ENCODE measurements at places on chromosomes 6 and 20.

- no peak for DNase-seq
Observed at GRCh38 chr20:35561671-35562070, 19.8 kb downstream of the ERGIC3 start.

- DNase-seq = no peak
Observed at GRCh38 chr6:3715285-3715684, 36.2 kb downstream of the PXDC1 start.

DNA sequence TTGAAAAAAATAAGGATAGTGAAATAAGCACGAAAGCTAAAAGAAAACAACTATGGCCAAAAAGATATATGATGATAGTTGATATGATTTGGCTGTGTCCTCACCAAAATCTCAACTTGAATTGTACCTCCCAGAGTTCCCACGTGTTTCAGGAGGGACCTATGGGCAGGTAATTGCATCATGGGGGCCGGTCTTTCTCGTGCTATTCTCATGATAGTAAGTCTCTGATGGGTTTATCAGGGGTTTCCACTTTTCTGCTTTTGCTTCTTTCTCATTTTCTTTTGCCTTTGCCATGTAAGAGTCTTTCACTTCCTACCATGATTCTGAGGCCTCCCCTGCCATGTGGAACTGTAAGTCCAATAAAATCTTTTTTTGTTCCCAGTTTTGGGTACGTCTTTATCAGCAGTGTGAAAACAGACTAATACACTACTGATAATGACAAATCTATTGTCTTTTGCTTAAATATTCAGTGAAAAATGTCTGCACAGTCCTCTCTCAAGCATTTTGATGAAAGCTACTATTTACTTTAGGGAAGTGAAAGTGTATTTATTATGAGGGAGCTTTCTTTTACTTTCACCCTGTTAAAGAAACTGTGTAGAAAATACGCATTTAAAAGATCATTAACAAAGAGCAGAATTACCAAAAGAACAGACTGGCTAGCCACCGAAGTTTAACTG lies 389.1 kb downstream of the HTR1B start:
- DNase-seq = no peak

GRCh38 chr20:51622004-51622874 lies 79.7 kb upstream of the NFATC2 start:
- DNase-seq = no peak

DNA sequence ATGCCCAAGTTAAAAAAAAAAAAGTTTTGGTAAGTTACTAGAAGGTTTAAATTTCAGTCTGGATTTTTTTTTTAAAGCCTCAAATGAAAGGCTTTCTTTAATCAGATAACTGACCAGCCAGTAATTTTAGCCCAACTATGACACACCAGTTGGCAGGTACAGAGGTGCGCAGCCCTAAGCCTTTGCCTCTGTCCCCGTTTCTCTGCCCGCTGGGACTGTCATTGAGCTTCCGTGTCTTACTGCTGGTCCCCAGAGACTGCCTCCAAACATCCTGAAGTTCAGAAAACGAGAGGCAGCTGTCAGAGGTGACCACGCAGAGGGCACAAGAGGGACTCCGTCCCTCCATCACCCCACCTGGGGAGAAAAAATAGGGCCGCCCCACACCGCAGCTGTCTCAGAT lies 118.2 kb downstream of the RPS12 start:
- DNase-seq = no peak

DNA sequence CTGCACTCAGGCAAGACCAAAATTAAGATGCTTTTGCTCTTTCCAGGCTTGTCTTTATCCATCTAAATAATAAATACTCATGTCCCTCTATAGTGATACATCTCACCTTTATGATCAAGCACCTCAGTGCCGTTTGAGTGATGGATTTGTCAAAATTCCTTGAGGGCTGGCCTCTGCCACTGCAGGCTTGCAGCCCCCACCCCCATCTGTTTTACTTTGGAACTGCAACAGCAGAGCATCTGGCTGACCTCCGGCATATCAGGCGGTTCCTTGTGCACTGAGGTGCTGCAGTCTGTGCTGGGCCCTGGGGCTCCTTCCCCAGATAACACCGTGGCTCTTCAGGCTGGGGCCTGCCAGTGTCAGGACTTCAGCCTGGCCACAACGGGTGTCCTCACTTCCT lies 386.9 kb downstream of the CDH26 start:
- DNase-seq = no peak

Data from stimulated activated CD8-positive, alpha-beta memory T cell treated with anti-CD3 and anti-CD28 coated beads, Interleukin-4, amount 100 ng/mL, for 4 hours (primary cell).